ENCODE measurements at places on chromosomes 13 and 19.

GRCh38 chr13:30576528-30576927 is 41.2 kb upstream of the USPL1 start:
- peak; percentile 75 for DNase-seq

- peak; percentile 74 for DNase-seq
Observed at GRCh38 chr19:41927497-41928192, 604 bp downstream of the ERFL start.

DNA sequence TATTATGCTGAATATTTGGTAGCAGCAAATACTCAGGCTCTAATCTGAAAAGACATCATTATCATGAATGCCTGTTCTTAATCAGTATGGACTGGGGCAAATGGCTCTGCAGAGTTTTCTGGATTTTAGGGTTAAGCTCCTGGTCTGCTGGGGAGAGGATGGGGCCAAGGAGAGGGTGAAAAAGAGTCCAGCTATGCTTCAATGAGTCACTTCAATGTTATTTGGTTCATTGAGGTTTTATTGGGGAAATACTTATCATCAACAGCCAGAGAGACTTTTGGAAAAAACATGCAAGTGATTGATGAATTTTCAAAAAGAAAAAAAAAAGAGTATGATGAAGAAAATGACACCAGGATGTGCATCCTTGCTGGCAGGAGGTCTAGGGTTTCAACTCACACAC is 278.3 kb downstream of the UQCRFS1 start:
- DNase-seq: no peak

DNA sequence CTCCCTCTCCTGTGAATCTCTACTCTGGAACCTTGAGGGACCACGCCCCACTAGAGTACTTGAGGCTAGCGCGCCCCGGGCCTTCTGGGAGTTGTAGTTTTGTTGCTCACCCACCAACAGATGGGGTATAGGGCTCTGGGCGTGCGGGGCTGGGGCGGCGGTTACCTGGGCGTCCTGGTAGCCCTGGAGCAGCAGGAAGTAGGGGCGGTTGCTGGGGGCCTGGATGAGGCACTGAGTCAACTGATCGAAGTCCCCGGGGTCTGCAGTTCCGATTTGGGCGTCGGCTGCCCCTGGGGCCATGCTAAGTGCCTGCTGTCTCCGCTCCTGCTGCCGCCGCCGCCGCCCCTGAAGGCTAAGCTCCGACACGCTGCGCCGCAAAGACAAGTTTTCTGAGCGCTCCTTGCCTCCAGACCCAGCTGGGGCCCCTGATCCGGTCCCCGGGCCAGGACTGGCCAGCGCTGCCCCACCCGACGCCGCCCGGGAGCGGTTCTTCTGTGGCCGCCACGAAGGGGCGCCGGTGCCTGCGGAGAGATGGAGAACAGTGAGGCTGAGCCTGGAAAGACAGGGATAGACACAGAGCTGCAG is 5.3 kb downstream of the RASIP1 start:
- no peak for DNase-seq

GRCh38 chr13:85799097-85799582 is at the start of gene SLITRK6:
Gene SLITRK6 (minus strand): TSS chr13:85799419. CDS start chr13:85796508, 2,911 bp downstream.
- DNase-seq: no peak

DNA sequence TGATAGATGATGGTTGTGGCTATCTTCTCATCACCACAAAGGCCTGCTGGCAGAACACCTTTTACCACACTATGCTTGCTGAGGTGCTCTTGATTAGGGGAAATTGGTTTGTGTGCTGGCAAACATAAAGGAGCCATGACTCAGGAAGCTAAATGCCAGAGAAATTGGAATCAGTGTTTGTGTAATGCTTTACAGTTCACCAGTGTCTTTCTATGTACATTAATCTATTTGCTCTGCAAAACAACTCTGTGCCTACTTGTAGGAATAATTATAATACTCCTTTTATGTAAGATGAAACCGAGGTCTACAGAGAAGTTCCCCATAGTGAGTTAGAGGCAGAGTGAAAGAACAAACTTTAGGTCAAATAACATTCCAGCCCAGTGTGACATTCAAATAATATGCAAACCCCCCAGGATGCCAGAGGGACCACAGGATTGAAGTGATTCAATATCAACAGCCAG is 390.5 kb upstream of the HTR2A start:
- no peak for DNase-seq

- DNase-seq: no peak
Observed at GRCh38 chr13:33490461-33491327, 205.1 kb upstream of the STARD13 start.

- no peak for DNase-seq
Observed at GRCh38 chr19:58568453-58569130, 4.5 kb downstream of the MZF1 start.

- DNase-seq: no peak
Observed at GRCh38 chr13:27942972-27943371, 23.2 kb downstream of the PDX1 start.

GRCh38 chr13:39811051-39811450 is 155.6 kb downstream of the COG6 start:
- DNase-seq: no peak

Measured in CD4-positive, alpha-beta T cell treated with Interleukin-17A for 4 hours (primary cell).